ENCODE measurements at places on chromosomes 4 and X. TPM values are rescaled to one million over a fixed set of nuclear protein-coding genes. Genes with fewer than 3 reads are reported as not detected.

- no peak for DNase-seq
These were observed 43.6 kb downstream of the DRD5 start for GRCh38 chr4:9825049-9825448.

DNA sequence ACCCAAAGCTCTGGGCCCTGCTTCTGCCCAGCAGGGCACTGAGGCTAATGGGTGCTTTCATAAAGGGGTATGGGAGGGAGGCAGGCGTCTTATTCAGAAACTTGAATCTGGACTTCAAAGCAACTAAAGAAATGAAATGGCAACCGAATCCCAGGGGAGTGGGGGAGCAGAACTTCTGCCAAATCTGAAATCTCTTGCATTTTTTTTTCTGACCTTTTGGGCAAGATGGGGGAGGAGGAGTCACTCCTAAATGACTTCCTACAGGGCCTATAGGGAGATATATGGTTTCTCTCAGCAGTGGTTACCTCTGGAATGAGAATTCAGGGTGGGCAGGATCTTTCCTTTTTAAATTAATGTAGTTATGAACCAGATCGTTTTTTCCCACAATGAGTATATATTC, 30.6 kb upstream of the KIAA1210 start:
- no peak for DNase-seq

DNA sequence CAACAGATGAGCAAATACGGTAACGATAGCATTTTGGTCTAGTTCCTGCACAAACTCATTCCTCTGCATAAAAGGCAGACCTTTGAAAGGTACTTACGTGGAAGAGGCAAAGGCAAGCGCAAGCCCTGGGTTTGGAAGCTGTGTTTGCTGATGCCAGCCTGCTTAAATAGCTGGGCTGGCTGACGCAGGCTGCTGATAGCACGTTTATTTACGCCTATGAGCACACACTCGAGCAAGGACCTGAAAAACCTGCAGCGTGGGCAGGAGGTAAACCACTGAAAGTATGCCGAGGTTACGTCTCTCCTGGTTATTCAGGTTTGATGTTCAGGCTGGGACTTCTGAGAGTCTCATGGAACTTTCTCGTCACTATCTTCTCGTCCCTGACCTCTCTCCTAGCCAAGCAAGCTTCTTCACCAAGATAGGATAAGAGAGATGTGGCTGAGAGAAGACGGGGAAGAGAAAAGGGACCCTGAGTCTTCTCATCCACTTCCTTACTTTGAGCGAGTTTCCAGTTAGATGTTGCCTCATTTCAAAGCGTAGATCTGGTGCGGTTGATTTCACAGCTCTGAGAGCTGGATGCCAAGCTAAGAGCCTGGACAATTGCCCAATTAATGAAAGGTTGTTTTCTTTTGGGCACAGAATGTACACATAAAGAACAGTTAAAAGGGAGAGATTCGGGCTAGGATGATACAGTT, at the start of gene HOPX:
TSS of gene HOPX (minus strand) at position 139 of the 695 bp plus-strand sequence. CDS start 23,480 bp downstream, outside the sequence.
- DNase-seq: peak; percentile 35

DNA sequence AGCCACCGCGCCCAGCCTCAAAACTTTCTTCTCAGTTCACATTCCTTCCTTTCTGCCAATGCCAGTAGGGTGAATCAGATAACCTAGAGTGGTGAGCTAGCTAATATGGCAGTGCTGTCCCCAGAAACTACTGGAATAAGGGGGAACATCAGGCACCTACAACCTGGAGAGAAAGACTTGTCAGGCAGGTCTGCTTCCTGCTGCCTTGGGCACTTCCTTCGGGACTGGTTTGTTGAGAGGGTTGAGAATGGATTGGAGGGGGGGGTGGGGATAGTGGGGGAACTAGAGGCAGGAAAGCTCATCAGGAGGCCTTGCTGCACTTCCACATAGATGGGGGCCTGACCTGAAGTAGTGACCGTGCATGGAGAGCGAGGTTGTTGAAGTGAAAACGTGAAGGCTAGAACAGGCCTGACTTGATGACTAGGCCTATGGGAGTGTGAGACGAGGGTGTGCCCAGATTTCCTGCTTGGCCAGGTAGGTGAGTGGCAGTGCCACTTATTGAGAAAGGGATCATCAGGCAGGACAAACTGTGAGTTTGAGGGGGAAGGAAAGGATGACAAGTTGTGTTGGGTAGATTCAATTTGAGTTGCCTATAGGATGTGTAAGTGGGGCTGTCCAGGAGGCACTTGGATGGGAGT, 33.4 kb downstream of the SLC25A5 start:
- DNase-seq: no peak

DNA sequence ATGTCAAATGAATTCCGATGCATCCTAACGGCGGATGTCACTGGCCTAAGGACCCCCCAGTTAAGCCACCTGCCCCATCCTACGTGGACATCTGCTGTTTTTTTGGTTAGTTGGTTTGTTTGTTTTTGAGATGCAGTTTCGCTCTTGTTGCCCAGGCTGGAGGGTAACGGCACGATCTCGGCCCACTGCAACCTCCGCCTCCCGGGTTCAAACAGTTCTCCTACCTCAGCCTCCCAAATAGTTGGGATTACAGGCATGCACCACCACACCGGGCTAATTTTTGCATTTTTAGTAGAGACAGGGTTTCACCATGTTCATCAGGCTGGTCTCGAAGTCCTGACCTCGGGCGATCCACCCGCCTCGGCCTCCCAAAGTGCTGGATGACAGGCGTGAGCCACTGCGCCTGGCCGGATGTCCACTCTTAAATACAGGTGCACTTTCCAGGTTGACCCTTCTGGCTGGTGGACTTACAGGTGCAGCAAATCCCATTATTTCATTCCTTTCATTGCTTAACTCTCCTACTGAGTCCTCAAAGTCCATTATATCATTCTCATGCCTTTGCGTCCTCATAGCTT, 206.2 kb downstream of the CRLF2 start:
- DNase-seq: no peak

GRCh38 chr4:111934314-111934713, 210.9 kb upstream of the FAM241A start:
- no peak for DNase-seq

GRCh38 chr4:152848508-152848907, 68.8 kb downstream of the ARFIP1 start:
- no peak for DNase-seq

DNA sequence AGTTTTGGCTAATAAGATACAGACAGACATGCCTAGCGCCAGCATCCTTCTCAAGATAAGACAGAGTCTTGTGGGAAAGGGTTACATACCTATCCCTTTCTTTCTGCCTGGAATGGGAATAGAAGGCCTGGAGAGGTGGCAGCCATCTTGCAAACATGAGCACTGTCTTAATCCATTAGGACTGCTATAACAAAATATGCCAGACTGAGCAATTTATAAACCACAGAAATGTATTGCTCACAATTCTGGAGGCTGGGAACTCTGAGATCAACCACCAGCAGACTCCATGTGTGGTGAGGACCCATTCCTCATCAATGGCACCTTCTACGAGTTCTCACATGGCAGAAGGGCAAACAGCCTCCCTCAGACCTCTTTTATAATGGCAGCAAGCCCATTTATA, 26.5 kb upstream of the NEIL3 start:
- no peak for DNase-seq

- DNase-seq: no peak
These were observed 144.2 kb upstream of the PCDH18 start for GRCh38 chr4:137676357-137676998.

GRCh38 chrX:131987252-131987651, 35.9 kb upstream of the STK26 start:
- peak; percentile 74 for DNase-seq

DNA sequence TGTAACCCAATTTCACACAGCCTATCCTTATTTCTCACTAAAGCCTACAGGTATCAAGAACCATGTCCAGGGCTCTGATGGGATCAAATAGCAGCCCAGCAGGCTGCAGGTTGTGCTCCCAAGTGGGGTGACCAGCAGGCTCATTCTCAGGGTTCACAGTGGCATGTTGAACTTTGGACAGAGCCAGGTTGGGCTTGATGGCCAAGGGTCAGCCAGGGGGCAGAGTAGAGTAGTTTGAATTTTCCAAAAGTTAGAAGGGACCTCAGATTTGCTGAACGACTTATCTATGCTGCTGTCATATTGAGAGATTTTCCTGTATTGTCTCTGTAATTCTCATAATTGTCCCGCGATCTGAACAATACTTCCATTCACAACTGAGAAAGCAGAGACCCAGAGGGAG, 310.8 kb upstream of the BOD1L1 start:
- DNase-seq: no peak

- DNase-seq: no peak
These were observed 81.2 kb downstream of the SPCS3 start for GRCh38 chr4:176400816-176401461.

DNA sequence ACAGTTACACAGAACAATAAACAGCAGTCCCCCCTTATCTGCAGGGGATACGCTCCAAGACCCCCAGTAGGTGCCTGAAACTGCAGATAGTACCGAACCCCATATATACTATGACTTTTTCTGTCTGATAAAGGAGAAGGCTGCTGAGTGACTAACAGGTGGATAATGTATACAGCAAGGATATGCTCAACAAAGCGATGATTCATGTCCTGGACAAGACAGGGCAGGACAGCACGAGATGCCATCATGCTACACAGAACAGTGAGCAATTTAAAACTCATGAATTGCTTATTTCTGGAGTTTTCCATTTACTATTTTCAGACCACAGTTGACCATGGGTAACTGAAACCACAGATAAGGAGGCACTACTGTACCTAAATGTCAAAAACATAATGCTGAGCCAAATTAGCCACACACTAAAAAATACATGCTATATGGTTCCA, 76.1 kb downstream of the MANBA start:
- no peak for DNase-seq

- DNase-seq: no peak
These were observed 50.2 kb downstream of the GPRIN3 start for GRCh38 chr4:89257376-89257775.

DNA sequence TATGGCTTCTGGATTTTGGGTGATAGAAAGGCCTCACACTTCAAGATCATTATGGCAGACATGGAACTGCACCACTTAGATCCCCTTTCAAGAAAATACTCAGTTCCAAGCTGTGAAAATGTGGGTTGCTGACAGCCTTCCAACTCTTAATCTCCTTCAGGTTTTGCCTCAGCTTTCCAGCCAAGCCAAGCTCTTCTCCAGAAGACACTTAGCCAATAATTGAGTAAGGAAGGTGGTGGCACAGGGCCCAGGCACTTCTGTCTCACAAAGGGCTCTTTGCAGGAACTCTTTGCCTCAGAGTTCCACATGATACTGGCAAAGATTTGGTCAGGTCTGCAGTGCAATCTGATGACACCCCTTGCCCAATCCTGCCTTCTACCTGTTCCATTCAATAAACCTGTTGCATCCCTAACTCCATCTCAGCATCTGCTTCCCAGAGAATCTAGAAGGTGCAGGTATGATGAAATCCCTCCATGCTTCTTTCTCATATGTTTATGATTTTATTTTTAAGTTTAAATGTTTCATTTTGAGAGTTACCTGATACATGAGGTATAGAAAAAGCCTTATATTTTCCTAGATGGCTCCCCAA, 30.6 kb downstream of the ANXA5 start:
- DNase-seq: no peak

- no peak for DNase-seq
These were observed 15.7 kb upstream of the DUSP21 start for GRCh38 chrX:44828008-44828605.

GRCh38 chrX:105618393-105619101, 203.8 kb upstream of the NRK start:
- DNase-seq: no peak

DNA sequence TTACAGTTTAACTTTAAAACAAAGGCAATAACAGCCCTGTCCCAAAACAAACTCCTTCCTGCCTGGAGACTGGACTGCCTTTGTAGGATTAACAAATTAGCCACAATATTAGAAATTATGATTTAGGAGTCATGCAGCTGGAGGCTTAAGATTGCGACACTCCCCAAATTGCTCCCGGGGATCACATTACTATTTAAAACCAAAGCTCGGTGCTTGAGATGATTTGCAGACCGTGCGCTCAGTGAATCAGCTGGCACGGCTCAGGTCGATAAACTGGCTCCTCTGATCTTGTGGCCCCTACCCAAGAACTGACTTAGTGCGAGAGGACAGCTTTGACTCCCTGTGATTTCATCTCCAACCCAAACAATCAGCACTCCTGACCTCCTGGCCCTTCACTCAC, 829.3 kb downstream of the NLGN4X start:
- no peak for DNase-seq

- peak; percentile 13 for DNase-seq
These were observed 62.6 kb downstream of the CASP6 start for GRCh38 chr4:109640644-109641043.

DNA sequence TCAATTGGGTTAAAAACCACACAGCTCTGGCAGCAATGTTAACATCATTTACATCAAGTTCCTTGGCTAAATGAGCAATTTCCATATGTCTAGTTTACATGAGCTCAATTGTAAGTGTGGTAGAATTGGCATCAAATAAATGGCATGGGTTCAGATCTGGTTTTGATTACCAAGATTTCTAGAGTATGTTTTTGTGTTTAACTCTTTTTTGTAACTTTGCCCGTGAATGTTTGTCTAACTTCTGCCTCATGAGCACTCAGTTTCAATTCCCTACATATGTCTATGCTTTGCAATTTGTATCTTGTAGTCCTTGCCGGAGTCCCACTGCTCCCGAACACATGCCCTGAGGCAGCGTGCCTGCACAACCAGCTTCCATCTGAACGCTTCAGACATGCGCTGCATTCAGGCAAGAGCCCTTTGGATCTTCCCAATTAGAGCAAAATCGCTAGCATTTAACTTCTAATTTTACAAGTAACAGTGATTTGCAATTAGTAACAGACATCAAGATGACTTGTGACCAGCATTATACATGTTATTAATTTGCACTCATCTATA, 644.4 kb downstream of the TRIML1 start:
- no peak for DNase-seq

DNA sequence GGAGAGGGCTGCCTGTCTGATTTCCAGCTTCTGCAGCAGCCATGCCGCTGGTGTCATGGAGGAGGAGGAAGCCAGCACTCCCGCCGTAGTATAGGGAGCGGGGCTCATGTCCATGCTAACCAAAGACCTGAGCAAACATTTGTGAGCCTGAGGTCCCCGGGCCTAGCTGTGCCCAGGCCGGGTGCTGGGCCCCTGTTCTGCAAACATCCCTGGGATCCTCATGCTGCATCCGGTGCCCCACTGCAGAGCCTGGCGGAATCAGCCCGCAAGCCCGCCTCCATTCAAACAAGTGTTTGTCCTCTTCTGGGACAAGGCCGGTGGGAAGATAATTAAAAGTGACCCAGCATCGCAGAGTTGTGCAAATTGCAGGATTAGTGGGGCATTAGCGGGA, 106.3 kb downstream of the SORCS2 start:
- DNase-seq: no peak

- DNase-seq: peak; percentile 77
These were observed 39.7 kb upstream of the DCLK2 start for GRCh38 chr4:150038335-150039076.

- no peak for DNase-seq
These were observed 1263.6 kb downstream of the C4orf33 start for GRCh38 chr4:130359542-130359941.

Gene EXOC1L
- not detected for total RNA-seq

Gene KCND1
- 1.5 TPM for total RNA-seq

Gene SLITRK4
- total RNA-seq: not detected

Gene NAT8L
- 0.34 TPM for total RNA-seq

Gene ADGRG4
- total RNA-seq: not detected

Gene PRKX
- total RNA-seq: 52.5 TPM

Gene SLC9B2
- 37.6 TPM for total RNA-seq

Gene SUPT20HL1
- total RNA-seq: not detected
